ENCODE measurements at places on chromosomes 5 and 9. TPM values are rescaled to one million over a fixed set of nuclear protein-coding genes. Genes with fewer than 3 reads are reported as not detected.

DNA sequence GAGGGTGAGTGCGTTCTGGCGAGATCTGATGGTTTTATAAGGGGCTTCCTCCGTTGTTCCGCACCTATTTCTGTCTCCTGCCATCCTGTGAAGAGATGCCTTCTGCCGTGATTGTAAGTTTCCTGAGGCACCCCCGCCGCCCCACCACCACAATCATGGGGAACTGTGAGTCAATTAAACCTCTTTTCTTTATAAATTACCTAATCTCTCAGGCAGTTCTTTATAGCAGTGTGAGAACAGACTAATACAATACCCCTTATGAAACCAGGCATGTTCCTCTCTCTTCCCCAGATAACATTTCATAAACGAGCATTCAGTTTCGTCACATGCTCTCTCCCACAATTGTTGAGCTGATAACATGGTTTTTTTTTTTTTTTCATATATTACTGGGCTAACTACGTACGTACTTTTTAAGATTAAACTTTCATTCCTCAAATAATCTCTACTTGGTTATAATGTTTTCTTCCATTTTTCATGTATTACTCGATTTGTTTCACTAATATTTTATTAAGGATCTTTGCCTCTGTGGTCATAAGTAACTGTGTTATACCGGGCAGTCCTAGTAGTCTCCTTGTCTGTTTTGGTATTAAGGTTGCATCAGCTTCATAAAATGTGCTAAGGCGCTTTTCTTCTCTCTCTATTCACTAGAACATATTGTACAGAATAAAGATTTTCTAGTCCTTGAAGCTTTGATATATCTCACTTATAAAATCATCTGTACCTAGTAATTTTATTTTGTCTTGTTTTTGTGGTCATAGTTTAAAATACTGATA lies 64.9 kb upstream of the MVB12B start:
- DNase-seq: no peak

DNA sequence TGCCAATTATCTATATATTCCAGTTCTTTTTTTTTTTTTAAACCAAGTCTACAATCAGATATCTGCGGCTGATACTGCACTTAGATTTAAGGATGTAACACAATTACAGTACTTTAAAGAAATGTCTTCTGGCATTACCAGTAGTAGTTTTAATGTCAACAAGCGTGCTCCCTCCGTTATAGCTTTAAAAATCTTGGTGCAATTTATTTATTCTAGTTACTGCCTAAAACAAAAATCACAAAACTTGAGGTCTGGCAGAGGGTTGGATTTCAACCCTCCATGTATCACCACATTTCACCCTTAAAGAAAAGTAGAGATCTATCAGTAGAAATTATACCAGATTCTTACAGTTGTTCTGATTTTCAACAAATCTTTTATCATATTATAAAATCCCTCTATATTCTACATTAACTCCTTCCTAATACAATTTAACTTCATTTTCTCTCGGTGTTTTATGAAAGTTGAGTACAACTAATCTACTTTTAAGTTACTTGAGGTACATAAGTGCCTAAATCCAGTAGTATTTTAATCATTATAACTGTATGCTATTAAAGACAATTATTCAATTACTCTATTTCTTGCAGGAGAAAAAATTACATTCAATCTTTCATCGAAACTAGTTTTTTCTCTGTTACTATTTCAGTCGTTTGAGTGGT lies 2.0 kb upstream of the RICTOR start:
- no peak for DNase-seq

DNA sequence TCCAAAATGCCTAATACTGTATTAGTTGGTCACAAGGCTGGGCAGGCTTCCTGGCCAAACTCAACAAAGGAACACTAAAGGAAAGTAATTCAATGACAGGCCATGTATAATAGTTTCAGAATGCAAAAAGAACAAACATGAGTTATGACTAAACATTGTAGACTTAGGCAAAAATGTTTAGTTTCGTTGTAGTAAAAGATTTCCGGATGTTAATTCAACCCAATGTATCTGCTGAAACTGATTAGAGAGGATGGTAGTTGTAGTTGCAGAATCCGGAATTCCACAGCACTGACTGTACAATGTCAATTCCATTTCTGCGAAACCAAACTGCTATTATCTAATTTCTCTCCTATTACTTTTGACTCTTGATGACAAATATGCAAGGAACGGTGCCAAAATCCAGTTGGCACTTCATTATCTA lies 117.9 kb upstream of the FST start:
- no peak for DNase-seq

DNA sequence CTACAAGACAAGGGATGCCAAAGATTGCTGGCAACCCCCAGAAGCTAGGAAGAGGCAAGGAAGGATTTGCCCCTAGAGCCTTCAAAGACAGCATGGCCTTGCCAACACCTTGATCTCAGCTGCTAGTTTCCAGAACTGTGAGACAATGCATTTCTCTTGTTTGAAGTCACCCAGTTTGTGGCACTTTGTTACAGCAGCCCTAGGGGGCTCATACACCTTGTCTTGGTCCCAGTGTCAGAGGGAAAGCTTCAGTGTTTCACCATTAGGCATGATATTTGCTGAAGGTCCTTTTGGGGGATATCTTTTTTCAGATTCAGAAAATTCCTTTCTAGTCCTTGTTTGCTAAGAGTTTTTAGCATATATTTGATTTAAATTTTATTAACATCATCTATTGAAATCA lies 3.1 kb upstream of the PPIC start:
- DNase-seq: no peak

DNA sequence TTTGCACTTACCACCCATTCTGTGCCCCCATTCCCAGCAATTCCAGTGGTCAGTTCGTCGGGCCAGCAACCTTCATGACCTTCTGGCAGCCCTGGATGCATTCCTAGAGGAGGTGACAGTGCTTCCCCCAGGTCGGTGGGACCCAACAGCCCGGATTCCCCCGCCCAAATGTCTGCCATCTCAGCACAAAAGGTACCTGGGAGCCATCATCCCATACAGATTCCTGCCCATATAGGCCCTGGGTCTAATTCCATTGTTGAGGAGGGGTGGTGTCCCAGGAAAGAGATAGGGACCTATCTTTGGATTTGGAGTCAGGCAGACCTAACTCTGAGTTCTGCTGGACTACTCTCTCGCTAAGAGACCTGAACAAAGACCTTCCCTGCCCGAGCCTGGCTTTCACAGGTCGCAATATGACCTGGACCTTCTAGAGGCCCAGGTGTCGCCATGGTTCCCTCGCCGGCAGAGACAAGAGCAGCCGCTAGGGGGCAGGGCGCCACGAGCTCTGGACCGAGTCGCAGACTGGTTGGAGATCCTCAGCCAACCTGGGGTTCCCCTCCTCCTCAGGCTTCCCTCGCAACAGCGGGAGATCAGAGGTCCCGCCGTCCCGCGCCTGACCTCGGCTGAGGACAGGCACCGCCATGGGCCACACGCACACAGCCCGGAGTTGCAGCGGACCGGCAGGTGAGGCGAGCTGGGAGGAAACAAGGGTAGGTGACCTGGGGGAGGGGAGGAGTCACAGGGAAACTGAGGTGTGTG lies 3.1 kb downstream of the SLC4A9 start:
- peak; percentile 91 for DNase-seq

- DNase-seq: no peak
Observed at GRCh38 chr5:115831163-115831768, 10.1 kb downstream of the ATG12 start.

DNA sequence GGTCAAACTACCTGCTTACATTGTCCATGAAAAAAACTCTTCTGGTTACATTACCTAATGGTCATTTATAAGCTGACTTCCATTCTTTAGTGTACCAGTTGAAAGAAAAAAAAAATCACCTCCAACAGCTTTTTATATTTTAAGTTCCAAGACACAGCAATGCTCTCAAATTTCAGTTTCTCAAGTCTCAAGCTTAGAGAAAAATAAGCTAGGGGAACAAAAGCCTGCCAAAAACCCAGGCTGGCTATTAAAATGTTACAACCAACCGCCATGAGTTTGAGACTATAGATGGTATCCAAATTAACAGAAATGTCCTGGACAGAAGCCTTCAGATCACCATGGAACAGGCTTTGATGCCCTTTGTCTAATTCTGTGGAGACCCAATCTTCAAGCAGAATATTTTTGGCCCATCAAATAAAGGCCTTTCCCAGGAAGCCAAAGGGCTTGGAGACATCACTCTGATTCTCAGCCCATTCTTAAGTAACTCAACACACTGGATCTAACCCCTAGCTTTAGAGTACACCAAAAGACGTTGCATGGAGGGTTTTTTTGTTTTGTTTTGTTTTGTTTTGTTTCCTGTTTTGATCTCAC lies 343.7 kb downstream of the GLIS3 start:
- no peak for DNase-seq

- no peak for DNase-seq
Observed at GRCh38 chr5:21219251-21219650, 1231.3 kb upstream of the CDH18 start.

- DNase-seq: no peak
Observed at GRCh38 chr5:175743676-175744210, 85.9 kb downstream of the HRH2 start.

DNA sequence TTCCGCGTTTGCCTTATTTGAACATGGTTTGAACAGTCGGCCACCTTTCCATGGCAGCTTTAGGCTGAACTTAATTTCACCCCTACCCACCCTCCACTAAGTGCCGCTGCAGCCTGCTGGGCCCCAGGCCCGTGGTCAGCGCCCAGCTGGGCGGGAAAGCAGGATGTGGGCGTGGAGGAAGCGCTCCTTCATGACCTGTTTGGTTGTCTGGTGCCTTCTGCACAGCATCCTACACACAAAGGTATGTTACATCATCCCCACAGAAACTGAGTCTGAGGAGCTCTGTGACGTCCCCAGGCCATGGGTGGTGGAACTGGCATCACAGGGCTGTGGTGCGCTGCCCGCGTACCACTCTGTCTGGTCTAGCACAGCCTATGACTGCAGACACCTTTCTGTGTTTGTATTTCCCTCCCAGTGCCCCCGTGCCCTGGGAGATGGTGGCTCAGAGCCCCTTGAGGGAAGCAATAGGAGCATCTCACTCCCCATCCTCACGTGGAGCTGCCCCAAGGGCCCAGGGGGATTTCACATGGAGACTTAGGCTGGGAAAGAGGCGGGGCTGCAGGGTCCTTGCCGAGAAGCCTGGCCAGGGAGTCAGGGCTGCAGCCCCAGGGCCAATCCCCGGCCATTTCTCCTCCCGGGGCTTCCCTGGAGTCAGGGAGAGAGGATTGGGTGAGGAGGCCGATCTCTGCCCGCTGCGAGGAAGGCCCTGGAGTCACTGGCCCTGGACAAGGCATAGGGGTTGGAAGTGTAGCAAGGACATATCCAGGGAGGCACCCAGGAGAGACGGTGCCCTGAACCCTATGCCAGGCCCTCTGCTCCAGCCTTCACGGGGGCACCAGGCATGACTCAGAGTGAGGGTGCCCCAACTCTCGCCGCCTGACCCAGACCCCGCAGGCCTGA lies 37.5 kb upstream of the SUSD3 start:
- DNase-seq: no peak

GRCh38 chr5:153926201-153926600 lies 112.5 kb downstream of the FAM114A2 start:
- no peak for DNase-seq

GRCh38 chr5:1931604-1932231 lies 49.0 kb upstream of the IRX4 start:
- no peak for DNase-seq

DNA sequence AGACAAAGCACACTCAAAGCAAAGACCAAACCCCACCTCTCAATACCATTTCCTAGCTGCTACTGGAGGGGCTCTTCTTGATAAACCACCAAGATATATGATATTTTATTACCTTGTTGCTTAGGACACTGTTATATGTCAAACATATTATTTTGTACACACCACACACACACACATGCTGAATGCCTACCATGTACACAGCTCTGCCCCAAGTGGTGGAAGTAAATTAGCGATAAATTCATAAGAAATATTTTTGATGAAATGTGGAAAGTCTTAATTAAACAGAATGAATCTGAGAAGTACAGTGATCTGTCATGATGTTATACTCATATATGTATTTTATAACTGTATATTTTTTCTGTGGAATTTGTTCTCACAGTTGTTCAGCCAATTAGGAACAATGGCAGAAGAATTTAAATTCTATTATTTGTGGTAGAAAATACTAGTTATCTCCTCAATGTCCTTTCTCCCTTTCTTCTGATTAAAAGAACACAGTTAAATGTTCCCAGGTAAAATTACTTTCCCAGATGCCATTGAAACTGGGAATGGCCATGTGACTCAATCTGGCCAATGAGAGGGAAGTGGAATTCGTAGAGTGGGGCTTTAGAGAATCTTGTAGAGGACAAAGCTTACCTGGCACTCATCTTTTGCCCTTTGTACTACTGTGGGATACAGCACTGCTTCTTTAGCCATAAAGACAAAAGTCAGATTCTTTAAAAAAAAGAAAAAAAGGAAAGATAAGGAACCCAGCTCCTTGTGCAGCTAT lies 156.5 kb downstream of the SNCAIP start:
- DNase-seq: no peak

GRCh38 chr5:167872791-167873190 lies 418.7 kb upstream of the WWC1 start:
- no peak for DNase-seq

DNA sequence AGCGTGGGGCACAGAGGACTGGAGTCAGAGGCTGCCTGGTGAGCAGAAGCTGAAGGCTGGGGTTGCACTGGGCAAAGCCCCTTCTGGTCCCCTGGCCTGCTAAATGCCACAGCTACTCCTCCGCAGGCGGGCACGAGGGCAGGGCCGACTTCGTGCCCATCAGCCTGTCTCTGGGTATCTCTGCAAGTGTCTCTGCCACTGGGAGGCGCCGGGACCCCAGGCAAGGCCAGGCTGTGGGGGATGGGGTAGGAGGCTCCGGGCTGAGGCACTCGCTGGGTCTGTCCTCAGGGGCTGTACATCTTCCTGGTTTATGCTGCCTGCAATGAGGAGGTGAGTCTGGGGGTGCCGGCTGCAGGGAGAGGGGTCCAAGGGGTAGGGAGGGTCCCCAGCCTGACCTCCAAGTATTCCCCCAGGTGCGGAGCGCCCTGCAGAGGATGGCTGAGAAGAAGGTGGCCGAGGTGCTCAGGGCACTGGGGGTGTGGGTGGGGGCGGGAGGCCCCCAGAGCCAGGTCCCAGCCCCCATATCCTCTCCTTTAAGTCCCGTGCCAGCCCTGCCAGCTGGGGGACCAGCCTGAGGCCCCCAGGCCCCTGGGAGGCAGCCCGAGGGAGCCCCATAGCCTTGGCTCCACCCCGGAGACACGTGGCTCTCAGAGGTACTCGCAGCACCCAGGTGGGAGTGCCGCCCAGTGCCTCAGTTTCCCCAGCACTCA lies 25.1 kb downstream of the ADGRD2 start:
- no peak for DNase-seq

IFNA2 gene
- total RNA-seq: not detected

SLCO6A1 gene
- not detected for total RNA-seq

LCN6 gene
- total RNA-seq: 1.0 TPM

NRG2 gene
- total RNA-seq: 0.89 TPM

LRRTM2 gene
- 0.24 TPM for total RNA-seq

SH2D3C gene
- total RNA-seq: 3.2 TPM

Measured in mucosa of descending colon (tissue), 3 donors.